H54 (cell line): ENCODE measurements at places on chromosomes 3 and 15.

DNA sequence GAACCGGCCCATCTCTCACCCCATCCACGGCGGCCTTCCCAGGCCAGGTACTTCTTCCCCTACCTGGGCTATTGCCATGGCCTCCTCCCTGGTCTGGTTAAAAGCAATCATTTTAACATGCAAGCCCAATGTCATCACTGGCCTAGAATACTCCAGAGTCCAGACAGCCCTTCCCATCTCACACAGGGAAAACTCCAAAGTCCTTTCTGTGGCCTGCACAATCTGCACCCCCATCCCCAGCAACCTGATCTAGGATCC lies 45.8 kb upstream of the SLCO2A1 start:
- DNase-seq, result no peak

- DNase-seq, result peak; percentile 31
Observed at GRCh38 chr3:27431116-27431515, 53.1 kb downstream of the SLC4A7 start.

DNA sequence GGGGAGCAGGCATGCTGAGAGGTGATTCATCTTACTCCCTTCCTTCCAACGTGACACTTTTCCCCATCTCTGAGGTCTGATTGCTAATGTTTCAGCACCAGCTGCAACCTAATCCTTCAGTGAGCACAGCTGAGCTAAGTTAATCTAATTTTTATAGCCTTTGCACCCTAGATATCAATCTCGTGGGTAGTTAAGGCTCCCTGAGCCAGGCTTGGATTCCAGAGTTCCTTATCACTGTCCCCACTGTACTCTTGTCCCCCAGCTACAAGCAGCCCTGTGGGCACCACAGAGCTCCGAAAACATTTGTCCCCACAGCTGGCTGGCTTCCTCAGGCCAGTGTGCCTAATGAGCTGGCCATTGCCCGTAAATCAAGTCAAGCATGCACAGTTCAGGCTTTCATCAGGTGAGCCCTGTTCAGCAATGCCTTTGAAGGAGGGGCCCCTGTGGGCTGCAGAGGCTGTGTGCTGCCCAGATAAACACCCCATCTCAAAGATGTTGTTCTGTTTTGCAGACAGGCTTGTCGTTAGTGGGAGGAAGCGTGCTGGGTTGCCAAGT lies 376.9 kb upstream of the RASGRP1 start:
- DNase-seq, result no peak

DNA sequence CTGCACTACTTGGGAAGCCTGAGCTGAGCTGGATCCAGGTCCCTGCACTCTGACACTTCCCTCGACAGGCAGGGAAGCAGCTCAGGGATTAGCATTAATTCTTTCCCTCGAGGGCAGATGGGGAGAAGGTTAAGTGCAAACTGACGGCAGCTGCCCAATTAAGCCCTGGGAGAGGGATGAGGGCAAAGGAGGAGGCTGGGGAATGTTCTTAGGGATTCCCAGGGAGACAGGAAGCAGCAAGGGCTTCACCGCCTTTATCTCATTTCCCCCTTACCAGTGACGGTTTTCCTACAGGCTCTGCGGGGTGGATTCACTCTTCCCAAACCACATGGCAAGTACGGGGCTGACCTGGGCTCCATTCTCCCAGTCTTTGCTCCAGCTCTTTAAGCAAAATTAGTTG lies 519.0 kb upstream of the PROK2 start:
- no peak for DNase-seq

GRCh38 chr3:157618075-157618760 lies 115.0 kb upstream of the VEPH1 start:
- peak; percentile 27 for DNase-seq

DNA sequence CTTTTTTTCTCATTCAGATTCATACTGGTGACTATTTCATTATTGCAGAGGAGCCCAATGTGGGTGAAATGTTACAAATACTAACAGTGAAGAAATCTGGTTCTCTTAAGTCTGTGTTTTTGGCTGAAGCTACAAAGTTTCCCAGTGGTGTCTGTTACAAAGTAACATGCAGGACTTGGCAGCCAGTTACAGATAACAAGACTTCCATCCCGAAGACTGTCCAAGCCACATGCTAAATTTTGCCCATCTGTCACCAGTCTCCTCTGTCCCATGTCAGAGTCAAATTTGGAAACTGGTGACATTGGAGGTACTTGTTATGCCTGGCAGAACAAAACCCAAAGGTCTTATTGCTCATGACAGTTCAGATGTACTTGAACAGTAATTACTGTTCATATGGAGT lies 269.2 kb upstream of the GOLIM4 start:
- no peak for DNase-seq

GRCh38 chr3:22714749-22715148 lies 488.4 kb upstream of the UBE2E2 start:
- no peak for DNase-seq

DNA sequence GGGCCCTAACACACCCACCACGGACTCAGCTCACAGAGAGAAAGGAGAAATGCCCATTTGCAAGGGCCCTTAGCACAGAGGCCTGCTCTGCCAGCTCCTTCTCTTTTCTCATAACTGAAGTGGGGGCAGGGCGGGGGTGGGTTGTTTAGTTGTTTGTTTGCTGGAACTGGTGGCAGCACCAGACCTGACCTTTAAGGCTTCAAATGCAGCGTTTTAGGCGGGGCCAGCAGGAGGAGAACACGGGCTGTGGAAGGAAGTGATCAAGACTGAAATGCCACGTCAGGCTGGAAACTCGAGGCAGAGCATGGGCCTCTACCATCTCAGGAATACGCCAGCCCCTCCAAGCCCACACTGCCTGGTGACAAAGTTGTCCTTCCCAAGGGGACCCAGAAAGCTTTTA lies 9.3 kb downstream of the CACNA2D2 start:
- DNase-seq, result no peak

- DNase-seq, result no peak
Observed at GRCh38 chr3:164683489-164683888, 394.8 kb downstream of the SI start.

- no peak for DNase-seq
Observed at GRCh38 chr15:62324382-62324781, 159.3 kb upstream of the C2CD4B start.

DNA sequence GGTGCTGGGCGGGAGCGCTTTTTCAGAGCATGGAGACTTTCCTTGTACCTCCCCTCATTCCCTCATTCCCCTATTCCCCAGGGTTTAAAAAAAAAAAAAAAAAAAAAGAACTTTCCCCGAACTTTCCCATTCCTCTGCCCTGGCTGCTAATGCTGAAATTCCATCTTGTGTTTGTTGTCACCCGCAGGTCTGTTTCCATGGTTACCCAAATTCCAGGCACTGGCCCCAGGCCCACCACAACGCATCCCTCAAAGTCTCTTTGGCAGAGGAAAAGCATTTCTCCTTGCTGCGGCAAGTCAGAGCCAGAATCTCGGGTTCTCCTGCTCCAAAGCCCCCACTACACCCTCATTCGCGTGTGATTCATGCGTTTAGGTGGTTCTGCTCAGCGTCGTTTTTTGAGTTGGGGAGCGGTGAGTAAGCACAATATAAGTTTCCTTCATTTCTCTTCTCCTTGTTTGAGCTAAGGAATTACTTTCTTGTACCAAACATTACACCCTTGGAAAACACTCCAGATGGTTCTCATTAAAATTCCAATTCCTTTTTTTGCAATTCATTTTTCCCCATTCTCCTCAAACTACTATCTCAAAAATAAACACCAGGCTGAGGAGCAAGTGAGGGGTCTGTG lies 21.6 kb downstream of the ANAPC13 start:
- no peak for DNase-seq
